ENCODE measurements at places on chromosomes 7 and 10. TPM values are rescaled to one million over a fixed set of nuclear protein-coding genes. Genes with fewer than 3 reads are reported as not detected.

DNA sequence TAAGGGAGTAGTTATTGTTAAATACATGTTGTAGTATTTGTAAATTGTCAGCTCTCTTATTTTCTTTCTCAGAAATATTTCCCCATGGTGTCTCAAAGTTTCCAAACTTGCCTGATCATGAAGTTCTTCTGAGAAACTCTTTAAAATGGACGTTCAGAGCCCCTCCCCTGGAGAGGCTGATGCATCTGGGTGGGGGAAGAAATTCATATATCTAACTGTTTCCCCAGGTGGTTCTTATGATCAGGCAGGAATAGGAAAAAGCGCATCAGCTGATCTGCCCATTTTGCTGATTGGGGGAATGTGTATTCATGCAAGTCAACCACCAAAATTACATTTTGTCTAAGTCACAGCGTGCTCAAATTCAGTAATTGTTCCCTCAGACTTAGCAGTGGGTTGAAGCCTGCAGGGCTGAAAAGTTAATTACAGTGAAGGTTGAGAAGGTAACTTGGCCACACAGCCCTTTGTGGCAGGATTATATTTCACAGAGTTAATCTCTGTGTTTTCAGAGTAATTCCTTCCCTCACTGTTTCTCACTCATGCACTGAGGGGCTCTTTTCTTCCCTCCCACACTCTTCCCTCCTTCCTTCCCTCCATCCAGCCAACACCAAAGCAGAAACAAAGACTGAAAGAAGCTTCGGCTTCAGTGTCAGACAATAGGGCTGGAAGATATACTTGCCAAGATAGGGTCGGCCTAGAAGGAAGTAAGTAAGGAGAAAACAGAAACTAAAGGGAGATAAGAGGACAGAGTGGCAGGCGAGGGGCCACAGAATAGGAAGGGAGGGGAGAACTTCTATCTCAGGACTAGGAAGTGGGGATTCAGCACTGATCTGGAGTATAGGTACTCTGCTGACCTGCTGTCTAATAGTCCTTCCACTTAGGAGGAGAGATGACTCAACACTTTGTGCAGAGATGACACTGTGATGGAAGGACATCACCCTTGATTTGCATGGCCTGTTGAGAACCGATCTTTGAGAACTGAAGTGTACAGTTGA, 50.5 kb upstream of the STARD3NL start:
- no peak for DNase-seq

The STEAP2 gene
- 11.2 TPM for polyA plus RNA-seq

GRCh38 chr10:74047304-74047703, 49.4 kb downstream of the VCL start:
- no peak for DNase-seq

- no peak for DNase-seq
Measured at GRCh38 chr10:4813023-4813422, 13.0 kb upstream of the AKR1E2 start.

The ADRB1 gene
- polyA plus RNA-seq, result 1.9 TPM

Data from left lung (tissue), 14 donors.